ENCODE measurements at places on chromosomes 16 and 17. TPM values are rescaled to one million over a fixed set of nuclear protein-coding genes. Genes with fewer than 3 reads are reported as not detected.
A peak's percentile ranks its signal among the peaks of the same experiment; 100 is the strongest.

TMEM204 gene
- 18.8 TPM for total RNA-seq

RILP gene
- 7.3 TPM for total RNA-seq

CCDC200 gene
- 0.55 TPM for total RNA-seq

ITGA3 gene
- total RNA-seq, result 28.3 TPM

CPNE7 gene
- total RNA-seq, result 20.9 TPM

SULT1A1 gene
- 18.8 TPM for total RNA-seq

GRCh38 chr17:49915260-49915659, 53.7 kb upstream of the DLX4 start:
- no peak for DNase-seq

- no peak for DNase-seq
Measured at GRCh38 chr17:16286947-16287562, 66.2 kb downstream of the CENPV start.

- peak; percentile 20 for DNase-seq
Measured at GRCh38 chr16:9791556-9791955, 390.7 kb downstream of the GRIN2A start.

All from spinal cord (tissue), 10 donors.